ENCODE measurements at places on chromosomes 2 and 18.

DNA sequence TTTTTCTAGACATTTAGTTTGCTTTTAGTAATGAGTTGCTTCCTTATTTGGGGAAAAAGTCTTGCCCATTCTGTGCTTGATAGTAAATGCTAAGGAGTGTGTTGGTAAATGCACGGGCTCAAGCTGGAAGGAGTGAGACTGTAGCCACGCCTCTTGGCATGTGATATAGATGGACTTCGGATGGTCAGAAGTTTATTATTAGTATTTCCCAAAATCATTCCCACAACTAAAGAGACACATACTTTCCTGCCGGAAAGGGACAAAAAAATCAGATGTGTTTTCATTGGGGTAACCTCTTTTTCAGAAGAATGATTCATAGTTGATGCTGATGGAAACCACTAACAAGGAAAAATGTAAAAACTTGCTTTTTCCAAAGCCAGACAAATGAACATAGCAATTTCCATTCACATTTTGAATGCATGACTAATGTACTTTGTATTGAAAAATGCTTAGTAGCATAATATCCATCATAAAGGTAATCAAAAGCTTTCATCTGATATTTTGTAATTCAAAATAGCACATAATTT lies 133.2 kb downstream of the ZNF532 start:
- no peak for DNase-seq

- no peak for DNase-seq
Observed at GRCh38 chr2:231111987-231112386, 12.9 kb downstream of the HTR2B start.

DNA sequence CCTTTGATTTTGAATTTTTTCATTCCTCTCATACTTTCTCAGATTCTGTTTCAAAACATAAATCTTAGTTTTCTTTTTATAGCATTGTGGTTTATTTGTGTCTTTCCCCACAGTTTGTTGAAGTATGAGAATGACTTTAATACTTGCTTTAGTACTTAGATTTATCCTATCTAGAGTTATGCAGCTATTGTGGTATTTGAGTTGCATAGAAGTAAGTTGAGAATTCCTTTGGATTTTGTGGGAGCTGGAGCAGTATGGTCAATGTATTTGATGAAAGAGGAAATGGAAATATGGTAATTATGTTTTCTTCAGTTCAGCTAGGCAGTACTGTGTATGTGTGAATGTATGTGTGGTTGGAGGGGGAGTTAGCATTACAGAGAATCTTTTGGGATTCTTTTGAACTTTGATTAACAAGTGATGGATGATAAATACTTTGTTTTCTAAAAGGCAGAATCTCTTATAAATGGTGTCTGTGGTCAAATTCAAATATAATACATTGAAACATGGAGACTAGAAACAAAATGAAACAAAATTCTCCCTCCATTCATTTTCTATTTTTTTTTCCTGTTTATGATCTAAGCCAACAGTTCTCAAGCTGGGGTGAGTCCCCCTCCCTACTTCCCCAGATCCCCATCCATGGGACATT lies 3.0 kb downstream of the ACVR2A start:
- no peak for DNase-seq

GRCh38 chr18:37663446-37663845 lies 97.8 kb upstream of the CELF4 start:
- DNase-seq = no peak

GRCh38 chr18:23099621-23100020 lies 35.7 kb upstream of the CABLES1 start:
- DNase-seq = no peak

DNA sequence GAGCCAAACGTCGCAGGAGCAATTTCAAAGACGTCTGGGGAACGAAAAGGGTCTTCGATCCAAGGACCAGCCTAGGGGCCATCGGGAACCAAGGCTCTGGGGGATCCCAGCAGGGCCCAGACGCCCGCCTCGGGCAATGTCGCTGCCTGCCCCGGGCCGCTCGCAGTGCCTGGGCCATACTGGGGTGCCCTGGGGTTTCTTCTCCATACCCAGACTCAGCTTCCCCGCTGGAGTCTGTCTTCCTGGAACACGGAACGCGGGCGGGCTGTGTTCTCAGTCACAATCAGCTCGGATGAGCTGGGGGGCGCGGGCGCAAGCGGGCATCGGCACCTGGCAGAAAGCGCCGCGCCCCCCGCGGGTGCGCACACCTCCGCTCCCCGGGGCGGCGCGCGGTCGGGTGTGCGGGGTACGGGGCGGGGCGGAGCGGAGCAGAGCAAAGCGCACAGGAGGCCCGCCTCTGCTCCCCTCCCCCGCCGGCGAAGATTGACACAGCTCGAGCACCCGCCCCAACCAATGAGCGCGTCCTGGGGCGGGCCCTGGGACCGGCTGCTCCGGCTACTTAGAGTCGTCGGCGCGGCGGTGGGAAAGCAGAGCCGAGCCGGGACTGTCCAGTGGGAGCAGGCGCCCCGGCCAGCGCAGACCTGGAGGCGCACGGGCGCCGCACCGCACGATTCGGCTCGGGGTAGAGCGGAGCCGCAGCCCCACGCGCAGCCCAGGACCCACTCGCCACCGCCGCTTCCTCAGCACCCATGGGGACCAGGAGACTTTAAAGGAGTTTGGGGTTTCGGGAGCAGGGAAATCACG lies at the start of gene LRATD1:
LRATD1 (plus strand) TSS at position 585 of the 804 bp plus-strand sequence. CDS start 1,263 bp downstream, outside the sequence.
- DNase-seq = no peak
